Brain pericyte (primary cell): ENCODE measurements at places on chromosomes 1 and 21.

GRCh38 chr1:154158307-154159125 lies 3.6 kb upstream of the NUP210L start:
- no peak for DNase-seq

GRCh38 chr1:31952825-31953220 lies 14.7 kb upstream of the PTP4A2 start:
- no peak for DNase-seq

DNA sequence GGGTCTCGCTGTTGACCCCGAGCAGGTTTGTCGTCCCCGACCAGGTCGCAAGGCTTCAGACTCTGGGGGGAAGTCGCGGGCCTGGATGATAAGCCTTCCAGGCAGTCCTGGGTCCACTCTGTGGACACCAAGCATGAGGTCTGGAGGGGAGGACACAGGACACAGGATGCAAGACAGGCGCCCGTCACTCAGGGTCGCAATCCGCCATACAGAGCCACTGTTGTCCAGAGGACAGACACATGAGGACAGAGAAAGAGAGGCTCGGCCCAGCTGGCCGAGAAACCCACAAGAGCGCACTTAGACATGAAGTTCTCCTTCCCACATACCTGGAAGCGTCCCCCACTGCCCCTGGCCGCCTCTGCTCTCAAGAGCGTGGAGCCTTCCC lies 4.8 kb upstream of the FOXD2 start:
- no peak for DNase-seq

DNA sequence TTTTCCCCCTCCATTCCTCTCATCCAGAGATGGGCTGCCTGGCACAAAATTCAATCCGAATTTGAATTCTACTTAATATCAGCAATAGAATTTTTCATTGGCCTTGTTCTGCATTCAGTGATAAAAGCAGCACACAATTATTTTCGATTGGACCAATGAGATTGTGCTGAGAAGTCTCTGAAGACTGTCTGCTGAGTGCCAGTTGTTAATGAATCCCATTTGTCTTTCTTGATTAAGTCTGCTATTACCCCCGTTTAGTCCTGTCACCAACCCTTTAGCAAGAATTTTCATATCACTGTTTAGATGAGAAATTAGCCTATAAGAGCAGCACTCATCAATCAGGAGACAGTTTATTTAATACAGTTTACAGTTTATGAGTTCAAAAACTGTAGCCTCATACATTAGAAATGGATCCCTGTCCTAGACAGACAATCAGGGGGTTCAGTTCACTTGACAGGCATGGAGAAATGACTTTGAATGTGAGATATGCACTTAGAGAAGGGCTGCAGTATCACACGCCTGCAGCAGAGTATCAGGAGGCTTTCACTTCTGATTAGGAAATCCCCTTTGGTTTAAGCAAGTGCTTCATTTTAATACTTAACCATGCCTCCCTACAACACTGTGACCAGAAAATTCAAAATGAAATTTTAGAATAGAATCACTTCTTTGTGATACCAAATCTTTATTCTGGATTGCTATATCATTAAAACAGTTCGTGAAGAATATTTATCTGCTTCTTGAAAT lies 304.7 kb upstream of the PTBP2 start:
- DNase-seq, result no peak

DNA sequence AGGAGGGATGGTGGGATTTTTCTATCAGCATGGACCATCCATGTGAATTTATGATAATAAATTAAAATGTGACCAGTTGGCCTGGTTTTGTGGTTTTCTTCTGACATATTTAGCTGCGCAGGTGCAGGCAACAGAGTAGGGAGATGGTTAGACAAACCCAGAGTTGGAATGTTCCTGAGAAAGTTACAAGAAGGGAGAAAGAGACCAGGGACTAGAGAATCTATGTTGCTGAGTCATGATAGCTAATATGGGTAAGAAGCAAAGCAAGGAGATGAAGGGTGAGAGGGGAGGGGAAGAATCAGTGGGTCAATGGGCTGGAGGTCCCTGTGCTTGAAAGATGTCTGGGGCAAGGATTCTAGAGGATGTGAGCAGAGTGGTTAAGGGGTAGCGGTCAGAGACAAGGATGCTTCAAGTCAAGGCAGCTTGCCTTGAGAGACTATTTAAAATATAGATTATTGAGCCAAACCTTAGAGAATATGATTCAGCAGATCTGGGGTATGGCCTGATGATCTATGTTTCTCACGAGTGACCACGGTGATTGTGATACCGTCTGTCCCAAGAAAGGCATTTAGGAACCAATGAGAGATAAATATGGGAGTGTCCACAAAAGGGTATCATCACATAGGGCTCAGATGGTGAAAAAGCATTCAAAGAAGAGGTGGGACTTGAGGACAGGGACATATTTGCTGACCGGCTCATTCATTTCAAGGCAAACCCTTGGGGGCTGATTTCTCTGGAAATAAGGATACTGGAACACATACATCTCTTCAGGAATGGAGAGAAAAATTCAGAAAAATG lies 219.7 kb upstream of the PLD5 start:
- DNase-seq, result no peak
